ENCODE measurements at places on chromosomes 4 and X. TPM values are rescaled to one million over a fixed set of nuclear protein-coding genes. Genes with fewer than 3 reads are reported as not detected.

The SPACA5 gene
- total RNA-seq, result not detected

The MSX1 gene
- total RNA-seq, result 2.3 TPM

The UGT2B15 gene
- not detected for total RNA-seq

The GUCY1B1 gene
- total RNA-seq, result 4.0 TPM

The PAGE5 gene
- not detected for total RNA-seq

The PDZD4 gene
- total RNA-seq, result 0.33 TPM

The DMRTC1 gene
- not detected for total RNA-seq

Data from mammary epithelial cell (primary cell).